Stimulated activated CD4-positive, alpha-beta T cell treated with anti-CD3 and anti-CD28 coated beads, Interleukin-4, amount 100 ng/mL, for 48 hours (primary cell): ENCODE measurements at places on chromosomes 5 and 9.

DNA sequence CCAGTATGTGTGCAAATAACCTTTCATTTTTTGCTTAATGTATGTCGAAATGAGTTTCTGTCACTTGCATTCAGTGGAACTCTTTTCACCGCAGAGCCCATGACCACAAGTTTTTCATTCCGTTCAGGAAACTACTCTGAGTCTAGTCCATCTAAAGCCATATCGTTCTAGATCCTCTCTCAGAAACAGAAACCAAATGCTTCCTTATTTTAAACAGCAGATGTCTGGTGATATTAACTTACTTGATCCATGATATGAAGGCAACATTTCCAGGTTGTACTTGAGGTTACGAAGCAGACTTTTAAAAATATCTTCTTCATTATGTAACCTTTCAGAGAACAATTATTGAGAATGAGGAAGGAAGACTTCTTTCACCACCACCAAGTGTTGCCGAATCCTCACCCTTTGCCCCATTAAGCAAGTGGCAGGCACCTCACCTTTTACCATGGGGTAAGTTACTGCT lies 72.4 kb upstream of the GNAQ start:
- DNase-seq = no peak

DNA sequence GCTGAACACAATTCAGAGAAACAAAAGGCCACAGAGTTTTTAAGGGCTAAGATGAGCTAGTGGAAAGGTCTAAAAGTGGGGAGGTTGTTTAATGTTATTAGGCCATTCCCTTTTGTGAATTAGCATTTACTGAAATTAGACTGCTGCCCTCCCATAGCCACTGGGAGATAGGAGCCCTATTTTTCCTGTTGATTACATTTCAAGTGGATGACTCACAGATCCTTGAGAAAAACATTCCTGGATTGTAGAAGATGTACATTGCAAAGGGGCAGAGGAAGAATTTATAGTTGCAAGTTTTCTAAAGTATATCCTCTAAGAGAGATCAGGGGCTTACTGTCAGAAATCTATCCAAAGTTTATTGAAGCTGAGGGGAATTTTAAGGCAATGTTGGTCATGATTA lies 367.1 kb upstream of the IZUMO3 start:
- DNase-seq = no peak

GRCh38 chr5:154118893-154119336 lies 71.6 kb upstream of the GALNT10 start:
- DNase-seq = no peak

DNA sequence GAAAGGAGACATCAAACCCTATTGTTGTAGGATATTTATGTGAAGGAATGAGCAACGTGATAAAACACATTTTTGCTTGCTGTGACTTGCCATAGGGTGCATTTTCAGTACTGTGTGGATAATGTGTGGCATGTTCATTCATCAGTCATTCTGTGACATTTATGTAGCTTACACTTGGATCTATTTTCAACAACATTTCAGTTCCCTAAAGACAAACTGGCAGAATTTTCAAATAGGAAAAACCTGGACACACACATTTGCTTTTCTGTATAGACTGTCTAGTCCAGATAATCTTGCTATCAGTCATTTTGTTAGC lies 127.7 kb downstream of the TMC1 start:
- DNase-seq = no peak

- DNase-seq = no peak
Observed at GRCh38 chr9:113299800-113300292, 3.3 kb downstream of the RNF183 start.

GRCh38 chr9:37466037-37466709 lies 923 bp upstream of the ZBTB5 start:
- peak; percentile 28 for DNase-seq

DNA sequence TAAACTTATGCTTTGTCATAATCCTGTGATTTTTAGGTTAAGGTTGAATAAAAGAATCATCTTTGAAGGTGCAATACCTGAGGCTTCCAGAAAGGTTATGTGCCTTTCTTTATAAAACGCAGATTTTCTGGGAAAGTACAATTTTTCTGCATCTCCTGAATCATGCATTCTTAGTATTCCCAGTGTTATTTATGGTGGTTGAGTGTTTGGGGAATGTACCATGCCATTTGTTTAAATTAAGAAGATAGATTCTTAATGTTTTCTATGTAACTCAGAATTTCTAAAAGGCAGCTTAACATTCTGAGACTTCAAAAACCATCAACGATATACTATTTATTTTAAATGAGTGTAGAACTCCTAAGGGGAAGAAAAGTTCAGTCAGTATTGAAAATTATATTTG lies 108.1 kb upstream of the FBN2 start:
- no peak for DNase-seq

GRCh38 chr9:85258823-85259370 lies 482.9 kb downstream of the AGTPBP1 start:
- no peak for DNase-seq

DNA sequence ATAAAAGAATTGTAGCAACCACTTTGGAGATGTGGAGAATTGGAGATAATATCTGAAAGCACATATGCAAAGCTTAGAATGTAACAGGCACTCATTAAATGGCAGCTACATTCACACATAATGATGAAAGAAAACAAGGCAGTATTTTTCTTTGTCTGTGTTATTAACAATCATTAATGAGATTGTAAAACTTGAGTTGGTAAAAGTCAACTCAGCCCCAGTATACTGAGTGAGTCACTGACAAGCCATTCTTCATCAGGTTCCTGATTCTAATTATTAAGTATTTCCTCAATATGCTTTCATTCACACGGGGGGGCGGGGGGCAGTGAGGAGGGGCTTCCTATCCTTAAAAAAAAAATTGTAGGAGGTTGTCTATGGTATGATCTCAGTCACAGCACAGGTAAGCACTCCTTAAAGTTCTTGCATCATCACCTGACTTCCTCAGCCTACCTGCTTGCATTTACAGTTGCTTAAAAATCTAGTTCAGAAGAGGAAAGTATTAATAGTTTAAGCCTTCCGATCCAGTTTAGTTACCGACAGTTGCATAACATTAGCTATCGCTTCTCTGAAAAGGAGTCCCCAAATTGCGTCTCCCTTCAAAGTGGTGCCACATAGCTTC lies 379.8 kb downstream of the EFNA5 start:
- DNase-seq = no peak

DNA sequence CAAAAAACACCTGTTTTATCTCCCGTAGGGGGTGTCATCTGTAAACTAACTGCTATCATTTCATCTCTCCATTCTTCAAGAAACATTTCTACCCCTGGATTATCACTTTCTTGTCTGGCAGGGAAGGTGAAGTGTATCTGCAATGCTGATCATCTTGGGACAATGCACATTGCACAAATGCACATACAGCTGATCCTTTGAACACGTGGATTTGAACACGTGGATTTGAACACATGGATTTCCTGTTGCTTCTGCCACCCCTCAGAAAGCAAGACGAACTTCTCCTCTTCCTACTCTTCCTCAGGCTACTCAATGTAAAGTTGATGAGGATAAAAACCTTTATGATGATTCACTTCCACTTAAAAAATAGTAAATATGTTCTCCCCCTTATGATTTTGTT lies 147.4 kb upstream of the PRLR start:
- DNase-seq = no peak

DNA sequence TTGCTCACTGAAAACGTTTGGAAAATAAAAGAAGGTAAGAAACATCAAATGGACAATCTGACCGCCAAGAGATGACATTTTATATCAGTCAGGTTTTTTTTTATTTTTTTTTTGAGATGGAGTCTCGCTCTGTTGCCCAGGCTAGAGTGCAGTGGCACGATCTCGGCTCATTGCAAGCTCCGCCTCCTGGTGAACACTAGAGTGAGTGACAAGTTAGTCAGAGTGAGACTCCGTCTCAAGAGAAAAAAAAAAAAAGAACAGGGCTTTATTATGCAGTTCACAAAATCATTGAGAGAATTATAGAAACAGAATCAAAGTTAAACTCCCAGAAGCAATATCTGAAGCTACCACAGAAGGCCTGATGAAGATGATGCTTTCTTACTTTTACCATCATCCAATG lies 70.1 kb downstream of the DTWD2 start:
- no peak for DNase-seq

DNA sequence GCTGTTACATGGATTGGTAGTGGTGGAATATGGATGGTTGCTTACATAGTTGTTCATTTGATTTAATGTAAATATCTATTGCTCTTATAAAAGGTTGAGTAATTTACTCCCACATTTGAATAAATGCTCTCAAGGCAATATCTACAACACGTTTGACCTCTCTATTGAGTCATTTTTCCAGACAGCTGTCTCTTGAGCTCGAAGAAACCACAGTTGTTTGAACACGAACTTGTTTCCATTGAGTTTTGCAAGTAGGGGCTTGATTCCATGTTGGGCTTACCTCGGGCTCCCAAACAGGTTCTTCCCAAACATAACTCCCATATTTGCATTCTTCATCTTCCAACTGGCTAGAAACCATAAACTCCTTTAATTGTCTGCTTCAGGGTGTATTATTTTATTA lies 115.0 kb upstream of the HMHB1 start:
- no peak for DNase-seq

GRCh38 chr5:32302835-32303754 lies 9.6 kb downstream of the MTMR12 start:
- no peak for DNase-seq

DNA sequence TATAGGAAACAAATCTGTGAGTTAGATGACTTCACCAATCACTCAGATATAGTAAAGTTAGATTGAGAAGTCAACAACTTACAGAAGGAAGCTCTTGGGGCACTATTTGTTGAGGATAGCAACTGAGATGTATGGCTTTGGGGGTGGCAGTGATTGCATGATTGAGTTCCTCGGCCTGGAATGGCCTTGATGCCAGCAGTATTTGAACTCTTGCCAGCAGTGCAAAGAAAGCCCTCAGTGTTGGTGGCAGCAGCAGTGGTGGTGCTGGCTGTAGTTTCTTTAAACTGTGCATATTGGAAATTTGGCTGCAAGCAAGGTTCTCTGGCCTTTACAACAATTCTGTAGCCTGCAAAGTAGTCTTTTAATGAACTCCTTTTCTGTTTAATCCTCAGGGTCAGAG lies 41.4 kb upstream of the PJA2 start:
- DNase-seq = no peak

DNA sequence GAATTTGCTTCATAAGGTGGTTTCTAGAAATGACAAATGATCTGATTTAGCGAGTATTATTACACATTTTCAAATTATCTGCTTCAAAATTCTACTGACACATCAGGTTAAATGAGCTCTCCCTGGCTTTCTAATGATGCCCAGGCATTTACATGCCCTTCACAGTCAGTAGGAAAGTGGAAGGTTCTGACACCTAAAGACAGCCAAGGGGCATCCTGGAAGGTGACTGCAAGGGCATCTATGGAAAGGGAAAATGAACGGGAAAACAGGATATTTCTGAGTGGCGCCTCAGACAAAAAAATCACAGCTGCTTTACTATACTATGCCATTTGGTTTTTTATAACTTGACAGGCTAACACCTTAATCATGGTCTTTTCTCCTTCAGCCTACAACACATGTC lies 31.0 kb downstream of the ANKH start:
- DNase-seq = no peak

DNA sequence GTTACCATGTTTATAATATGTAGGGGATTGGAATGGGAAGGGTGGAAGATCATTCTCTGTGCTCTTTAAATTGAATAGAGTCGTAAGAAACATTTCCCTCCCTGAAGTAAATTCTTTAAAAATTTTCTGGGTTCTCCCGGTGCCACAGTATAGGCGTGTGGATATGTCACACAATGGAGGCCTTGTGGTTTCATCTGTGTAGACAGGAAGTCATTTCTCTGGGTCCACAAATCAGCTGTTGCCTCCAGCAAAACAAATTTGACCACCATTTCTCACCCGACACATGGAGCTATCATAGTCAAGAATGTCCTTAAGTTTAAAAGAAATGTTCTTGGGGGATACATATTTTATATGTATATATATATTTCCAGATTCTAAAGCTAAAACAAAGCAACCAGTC lies 17.4 kb downstream of the CEP78 start:
- no peak for DNase-seq
